ENCODE measurements at places on chromosomes 4 and X. TPM values are rescaled to one million over a fixed set of nuclear protein-coding genes. Genes with fewer than 3 reads are reported as not detected.

DNA sequence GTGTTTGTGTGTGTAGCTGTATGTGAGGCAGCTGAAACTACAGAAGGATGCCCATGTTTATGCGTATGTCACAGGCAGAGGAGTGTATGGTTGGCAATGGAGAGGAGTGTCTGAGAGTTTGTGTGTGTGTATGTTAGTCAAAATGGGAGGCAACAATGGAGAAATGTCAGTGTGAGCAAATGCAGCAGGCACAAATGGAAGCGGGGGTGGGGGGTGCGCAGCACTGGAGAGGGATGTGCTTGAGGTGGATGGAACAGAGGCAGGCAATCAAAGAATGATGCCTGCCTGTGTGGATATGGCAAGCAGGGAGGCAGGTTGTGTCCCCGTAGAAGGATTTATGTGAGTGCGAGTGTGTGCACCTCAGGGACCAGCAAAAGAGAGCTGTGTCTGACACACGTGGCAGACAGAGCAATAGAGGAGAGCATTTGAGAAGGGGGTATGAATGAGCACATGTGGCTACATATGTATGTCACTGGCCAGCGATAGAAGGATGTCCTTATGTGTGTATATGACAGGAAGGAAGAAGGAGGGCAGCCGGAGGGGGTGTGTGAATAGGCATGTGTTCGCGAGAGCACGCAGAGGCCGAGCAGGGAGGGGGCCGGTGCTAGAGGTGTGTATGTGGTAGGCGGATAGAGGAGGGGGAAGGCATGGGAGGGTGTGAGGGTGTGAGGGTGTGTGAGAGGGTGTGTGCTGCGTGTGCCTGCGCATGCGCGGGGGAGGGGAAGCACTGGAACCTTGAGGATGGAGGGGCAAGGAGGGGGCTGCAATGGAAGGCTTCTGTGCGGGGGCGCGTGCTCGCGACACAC, 1.1 kb downstream of the PJA1 start:
- no peak for DNase-seq

GRCh38 chrX:63439580-63439979, 88.4 kb upstream of the SPIN4 start:
- no peak for DNase-seq

DNA sequence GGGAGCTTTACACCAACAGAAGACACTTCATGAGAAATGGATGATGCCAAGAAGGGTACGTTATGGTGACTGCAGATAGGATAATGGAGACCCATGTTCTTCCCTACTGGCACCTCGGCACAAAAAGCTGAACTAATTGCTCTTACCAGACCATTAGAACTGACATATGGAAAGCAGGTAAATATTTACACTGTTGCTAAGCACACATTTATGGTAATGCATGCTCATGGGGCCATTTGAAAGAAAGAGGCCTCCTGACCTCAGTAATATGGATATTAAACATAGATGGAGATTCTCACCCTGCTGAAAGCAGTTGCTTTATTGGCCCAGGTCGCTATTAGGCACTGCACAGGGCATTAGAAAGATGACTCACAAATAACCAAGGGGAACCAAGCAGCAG, 1759.6 kb downstream of the C4orf33 start:
- DNase-seq, result no peak

DNA sequence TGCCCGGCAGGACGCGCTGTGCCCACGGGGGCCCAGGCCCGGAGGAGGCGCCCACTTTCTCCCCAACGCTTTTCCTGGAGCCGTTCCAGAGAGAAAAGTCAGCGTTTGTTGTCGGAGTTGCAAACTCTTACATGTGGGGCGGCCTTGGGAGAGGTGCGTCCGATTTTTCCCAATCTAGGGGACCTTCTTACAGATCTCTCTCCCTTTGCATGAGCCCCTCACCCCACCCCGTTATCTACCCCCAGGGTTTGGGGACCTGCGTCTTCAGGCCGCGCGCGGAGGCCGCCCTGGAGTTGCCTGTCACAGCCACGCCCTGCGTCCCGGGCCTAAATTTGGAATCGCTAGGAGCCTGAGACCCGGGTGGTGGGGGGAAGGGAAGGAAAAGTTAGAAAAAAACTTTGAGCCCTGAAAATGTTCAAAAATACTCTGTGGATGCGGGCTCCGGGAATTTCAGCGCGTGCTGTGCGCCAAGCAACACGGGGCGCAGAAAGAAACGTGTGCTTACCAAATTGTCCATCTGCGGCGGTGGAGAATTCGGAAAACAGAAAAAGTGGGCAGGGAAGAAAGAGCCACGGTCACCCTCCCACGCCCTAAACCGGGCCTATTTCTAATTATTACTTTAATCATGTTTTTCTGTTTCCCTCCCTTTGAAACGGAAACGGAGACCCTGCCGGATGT, 587 bp downstream of the CD99 start:
- no peak for DNase-seq

DNA sequence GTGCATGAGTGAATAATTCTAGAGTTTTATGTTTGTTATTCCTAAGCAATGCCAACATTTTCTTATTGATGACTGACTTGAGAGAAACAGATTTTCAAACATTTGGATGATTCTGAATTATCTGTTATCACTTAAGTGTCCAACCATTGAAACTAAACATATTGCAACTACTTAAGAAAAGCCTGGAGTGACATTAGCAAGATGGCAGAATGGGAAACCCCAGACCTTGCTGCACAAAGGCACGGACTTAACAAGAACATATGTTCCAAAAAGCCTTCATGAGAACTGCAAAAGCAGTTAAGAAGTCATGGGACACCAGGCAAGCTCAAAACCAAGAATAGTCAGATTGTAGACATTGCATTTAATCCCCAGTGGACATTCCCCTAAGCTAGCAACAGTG, 215.1 kb downstream of the DCHS2 start:
- no peak for DNase-seq

- DNase-seq, result no peak
Measured at GRCh38 chrX:79078114-79078513, 66.4 kb upstream of the GPR174 start.

GRCh38 chr4:101953949-101954348, 163.4 kb downstream of the BANK1 start:
- no peak for DNase-seq

DNA sequence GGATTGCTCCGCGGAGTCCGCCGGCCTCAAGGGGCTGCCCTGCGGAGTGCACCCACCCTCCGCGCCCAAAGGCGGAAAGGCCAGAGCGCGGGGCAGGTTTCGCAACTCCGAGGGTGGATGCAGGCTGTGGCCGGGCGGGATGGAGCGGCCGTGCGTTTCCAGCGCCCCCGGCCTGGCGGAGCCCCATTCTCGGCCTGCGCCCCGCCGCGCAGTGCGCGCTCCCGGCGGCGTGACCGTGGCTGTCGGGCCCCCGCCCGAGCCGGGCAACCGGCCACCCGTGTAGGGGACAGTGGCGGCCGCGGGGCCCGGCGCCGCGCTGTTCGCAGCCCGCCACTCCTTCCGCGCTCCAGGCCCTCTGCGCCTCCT, 331 bp downstream of the SETD7 start:
- DNase-seq, result peak; percentile 91

- no peak for DNase-seq
Measured at GRCh38 chrX:134566506-134566905, 91.8 kb downstream of the PLAC1 start.

- no peak for DNase-seq
Measured at GRCh38 chrX:120111611-120112010, 4.1 kb downstream of the RHOXF1 start.

- DNase-seq, result no peak
Measured at GRCh38 chr4:117400039-117400835, 314.9 kb upstream of the TRAM1L1 start.

- no peak for DNase-seq
Measured at GRCh38 chr4:85302756-85303155, 172.2 kb upstream of the ARHGAP24 start.

DNA sequence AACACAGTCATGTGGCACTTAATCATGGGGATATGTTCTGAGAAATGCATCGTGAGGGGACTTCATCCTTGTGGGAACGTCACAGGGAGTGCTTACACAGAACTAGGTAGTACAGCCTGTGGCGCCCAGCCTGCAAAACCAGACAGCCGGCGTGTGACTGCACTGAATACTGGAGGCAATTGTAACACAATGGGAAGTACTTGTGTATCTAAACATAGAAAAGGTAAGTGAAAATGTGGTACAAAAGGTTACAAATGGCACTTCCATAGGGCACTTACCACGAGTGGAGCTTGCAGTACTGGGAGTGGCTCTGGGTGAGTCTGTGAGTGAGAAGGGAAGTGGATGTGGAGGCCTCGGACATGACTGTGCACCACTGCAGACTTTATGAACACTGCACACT, 5.2 kb downstream of the TLR3 start:
- DNase-seq, result no peak

GRCh38 chr4:113788888-113789287, 27.4 kb upstream of the CAMK2D start:
- no peak for DNase-seq

DNA sequence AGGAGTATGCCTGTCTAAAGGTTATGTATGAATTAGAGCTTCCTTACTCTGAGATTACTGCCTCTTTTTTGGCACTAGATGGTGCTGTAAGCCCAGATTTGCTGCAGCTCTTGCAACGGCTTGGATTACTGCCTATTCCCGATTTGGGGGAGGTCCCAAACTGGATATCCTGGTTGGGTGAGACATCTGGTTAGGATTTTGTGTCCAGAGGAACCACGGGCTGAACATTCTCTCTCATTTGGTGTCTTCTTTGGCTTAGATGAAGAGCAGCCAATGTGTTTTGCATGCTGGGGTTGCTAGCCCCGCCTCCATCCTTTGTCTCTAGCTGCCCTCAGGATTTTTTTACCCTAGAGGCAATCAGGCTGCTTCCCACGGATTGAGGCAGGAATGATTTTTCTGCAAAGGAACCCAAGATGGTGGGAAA, 31.9 kb downstream of the F8A1 start:
- no peak for DNase-seq

DNA sequence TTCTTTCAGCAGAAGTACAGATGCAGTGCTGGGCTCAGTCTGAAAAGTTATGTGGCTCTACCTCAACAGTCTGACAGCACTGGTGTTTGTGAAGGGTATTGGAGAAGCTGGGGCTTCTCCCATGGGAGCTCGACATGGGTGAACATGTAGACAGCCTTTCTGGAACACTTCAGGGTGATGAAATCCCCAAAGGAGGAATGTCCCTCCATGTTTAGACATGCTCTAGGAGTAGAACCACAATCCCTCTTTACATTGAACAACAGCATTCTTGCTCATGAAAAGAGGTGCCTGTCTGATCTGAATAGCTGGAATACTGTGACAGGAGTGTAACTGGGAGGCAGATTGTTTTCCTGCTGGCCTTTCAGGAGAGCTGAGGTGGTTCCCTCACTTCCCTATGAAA, 53.8 kb upstream of the NAP1L2 start:
- no peak for DNase-seq

The IL15 gene
- total RNA-seq, result 5.1 TPM

The EGFL6 gene
- total RNA-seq, result 15.7 TPM

The NPY2R gene
- not detected for total RNA-seq

The ANK2 gene
- total RNA-seq, result 97.0 TPM

The GATA1 gene
- not detected for total RNA-seq

All from mesenteric fat pad (tissue), 1 donor.